ENCODE measurements at places on chromosomes 3 and 15.

- no peak for DNase-seq
Measured at GRCh38 chr15:42723068-42723467, 13.9 kb downstream of the CDAN1 start.

GRCh38 chr3:119589102-119589773, 8.4 kb upstream of the PLA1A start:
- no peak for DNase-seq

DNA sequence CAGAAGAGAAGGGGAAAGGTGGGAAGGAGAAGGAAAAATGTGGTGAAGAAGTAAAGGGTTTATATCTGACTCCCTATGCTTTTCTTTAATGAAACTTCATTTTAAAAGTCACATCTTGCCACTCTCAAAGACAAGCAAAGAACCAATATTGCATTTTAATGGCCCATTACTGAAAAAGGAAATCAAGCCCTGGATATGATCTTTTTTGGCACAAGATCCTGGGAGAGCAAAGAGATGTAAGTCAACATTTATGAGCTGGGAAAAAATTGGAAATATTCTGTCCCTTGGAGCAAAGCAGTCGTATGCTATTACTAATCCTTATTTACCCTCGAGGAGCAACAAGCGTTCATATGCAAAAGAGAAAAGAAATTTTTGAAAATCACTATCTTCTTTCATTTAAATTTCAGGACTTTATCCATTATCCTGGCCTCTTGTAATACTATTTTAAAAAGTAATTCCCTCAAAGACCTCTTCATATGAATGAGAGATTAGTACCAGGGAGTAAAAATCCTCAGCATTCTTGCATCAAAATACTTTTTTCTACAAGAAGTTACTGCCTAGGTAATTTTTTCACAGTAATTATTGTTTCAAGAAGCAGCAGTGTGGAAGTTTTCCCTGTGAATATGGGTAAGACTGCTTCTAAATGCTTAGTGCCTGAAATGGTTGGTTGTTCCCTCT, 435.3 kb upstream of the PDZRN3 start:
- no peak for DNase-seq

DNA sequence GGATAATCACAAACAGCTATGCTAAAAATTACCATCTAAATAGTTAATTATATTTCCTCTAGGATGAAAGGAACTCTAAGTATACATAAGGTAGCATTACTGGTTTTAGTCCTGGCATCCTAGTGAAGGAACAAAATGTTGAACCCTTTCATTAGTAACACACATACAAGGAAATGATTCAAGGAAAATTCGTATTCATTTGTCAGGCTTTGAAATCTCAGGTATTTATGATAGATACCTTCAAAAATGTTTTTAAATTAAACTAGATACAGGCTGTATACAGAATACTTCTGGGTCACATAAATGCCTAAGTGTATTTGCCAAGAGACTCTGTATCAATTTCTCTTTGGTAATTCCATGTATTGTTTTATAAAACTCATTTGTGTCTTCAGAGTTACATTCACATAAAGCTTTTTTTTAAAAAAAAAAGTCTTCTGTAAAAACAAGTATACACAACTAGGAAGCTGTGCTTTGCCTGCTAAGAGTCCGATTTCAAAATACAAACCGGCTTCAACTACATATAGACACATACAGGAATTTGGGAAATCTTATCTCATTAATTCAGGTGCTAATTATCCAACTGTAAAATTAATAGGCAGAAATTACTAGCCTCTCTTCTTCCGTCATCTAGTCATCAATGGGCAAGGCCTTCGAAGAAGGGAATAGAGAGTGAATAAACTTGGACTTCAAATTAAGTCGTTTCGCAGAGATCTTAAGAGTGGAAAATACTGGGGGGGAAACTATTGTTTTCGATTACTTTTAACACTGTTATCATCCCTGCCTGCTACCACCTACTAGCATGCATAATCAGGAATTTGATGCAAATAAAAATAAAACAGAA, 1.3 kb downstream of the SECISBP2L start:
- no peak for DNase-seq

GRCh38 chr3:39317571-39318169, 11.8 kb upstream of the CCR8 start:
- no peak for DNase-seq

GRCh38 chr3:94965867-94966475, 903.1 kb downstream of the NSUN3 start:
- no peak for DNase-seq
